ENCODE measurements at places on chromosomes 5 and 9.

- no peak for DNase-seq
These were observed 19.5 kb upstream of the MXD3 start for GRCh38 chr5:177330991-177331842.

DNA sequence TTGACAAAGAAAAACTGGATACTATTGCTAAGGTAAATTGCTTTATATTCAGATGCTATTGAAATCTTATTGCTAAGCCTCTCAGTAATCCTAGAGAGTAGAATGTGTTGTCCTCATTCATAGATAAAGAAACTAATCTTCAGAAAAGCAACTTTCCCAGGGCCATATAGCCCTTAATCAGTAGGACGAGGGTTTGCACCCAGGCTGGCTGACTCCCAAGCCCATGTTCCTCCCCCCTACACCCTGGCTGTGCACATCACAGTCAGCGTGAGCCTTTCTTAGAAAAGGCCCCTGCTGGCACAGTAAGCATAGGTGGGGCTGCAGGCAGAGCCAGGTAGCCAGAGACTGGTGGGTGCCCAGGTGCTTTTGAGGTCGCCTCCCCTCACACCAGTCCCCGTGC, 15.8 kb upstream of the GLIPR2 start:
- DNase-seq = no peak

DNA sequence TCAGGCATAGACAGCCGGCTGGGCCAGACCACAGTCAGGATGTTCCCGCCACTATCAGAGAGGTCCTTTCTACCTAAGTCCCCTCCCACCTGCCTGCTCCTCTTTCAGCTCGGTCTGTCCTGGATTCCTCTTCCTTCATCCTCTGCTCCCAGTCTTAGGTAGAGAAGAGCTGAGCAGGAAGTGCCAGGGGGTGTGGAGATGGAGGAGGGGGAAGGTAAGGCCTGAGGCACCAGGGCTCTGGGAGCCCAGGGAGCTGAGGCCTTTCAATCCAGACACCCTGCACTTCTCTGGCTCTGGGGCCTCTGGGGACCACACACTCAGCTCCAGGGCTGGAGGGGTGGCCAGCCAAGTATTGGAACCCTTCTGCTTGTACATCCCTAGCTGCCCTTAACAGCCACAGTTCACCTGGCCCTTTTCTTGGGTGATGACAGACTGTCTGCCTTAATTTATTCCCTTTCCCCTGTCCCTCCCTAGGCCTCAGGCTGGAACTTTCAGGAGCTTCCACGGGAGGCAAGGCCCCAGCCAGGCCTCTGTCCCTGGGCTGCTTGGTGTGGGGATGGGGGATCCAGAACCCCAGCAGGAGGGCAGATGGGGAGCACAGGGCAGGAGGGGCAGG, 15.6 kb downstream of the IRF1 start:
- DNase-seq = no peak

DNA sequence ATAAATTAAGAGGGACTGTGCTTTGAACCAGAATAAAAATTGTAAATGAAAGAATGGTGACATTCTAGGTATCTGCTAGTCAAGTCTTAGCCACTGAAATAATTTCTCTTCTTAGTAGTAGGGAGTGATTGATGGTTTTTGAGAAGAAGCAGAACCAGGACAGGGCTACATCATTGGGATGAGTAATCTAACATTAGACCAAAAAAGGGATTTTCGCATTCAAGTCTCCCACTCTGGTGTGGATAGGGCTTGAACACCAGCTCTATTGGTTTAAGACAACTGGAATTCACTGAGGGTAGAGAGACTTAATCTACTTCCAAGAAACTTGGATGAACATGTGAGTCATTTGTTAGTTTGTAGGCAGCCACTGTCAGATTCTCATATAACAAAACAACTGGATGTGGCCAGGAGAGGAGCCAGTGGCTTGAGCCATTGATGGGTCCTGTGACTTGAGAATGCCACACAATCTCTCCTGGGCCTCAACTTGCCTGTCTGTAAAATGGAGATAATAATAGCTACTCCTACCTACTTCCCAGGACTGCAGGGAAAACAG, 16.6 kb downstream of the FAT2 start:
- DNase-seq = no peak

- DNase-seq = no peak
These were observed 33.0 kb downstream of the LHX3 start for GRCh38 chr9:136171801-136172411.

DNA sequence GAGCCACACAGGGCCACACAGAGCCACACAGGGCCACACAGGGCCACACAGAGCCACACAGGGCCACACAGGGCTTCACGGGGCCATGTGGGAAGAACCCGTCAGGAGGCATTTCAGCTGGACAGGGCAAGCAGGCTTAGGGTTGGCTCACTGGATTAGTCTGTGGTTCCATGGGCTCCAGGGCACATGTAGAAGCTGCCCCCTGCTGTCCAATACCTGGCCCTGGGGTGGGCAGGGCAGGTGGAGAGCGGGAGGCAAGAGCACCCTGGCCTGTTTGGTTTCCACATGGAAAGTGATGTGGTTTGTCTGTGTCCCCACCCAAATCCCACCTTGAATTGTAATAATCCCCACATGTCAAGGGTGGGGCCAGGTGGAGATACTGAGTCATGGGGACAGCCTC, 16.4 kb upstream of the LPCAT1 start:
- no peak for DNase-seq

- no peak for DNase-seq
These were observed 60.9 kb downstream of the ANKRD55 start for GRCh38 chr5:56172241-56172640.

DNA sequence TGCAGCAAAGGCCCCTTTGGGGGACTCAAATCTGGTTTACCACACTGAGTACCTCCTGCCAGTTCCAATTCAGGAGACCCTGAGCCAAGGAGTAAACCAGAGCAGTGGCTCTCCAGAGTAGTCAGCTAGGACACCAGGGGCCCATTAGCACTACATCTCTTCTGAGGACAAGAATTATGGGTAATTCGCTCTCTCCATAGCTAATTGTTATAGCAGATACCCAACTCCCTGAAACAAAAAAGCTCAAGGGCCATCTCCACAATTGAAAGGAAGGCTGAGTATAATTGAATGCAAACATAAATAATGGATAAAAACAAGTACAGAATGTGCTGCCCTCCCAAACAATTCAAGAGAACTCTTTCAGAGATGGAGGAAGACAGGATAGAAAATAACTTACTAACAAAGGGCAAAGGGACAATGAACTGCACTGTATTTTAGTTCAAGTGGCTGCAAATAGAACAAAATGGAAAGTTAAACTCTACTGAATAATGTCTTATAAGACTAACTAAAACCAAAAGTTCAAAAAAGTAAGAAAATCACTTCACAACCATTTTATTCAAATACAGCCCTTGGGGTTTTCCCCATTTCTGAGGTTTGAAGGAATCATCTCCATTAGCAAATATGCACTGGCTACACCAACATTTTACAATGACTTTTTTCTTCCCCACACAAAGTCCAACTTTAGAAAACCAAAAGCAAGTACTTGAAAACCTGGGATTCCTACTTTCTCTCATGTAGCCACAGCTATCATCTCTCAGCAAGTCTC, 118.8 kb downstream of the SIL1 start:
- no peak for DNase-seq

- no peak for DNase-seq
These were observed 1.3 kb downstream of the FGD3 start for GRCh38 chr9:92948632-92949031.

DNA sequence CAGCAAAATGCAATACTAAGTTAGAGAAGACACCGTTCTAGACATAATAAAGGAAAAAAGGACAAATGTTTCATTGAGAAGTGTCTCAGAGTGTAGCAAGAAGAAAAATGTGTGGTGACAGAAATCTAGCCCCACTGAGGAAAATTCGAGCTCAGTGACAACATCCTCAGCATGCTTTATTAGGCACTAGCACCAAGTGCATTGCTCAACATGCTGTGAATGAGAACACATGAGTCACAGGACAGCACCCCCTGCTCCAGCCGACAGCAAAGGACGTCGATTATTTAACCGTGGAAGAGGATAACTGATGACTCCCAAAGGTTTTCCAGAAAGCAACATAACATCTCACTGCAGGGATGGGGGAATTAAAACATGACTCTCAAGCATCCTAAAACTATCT, 182.7 kb downstream of the GNAQ start:
- no peak for DNase-seq

GRCh38 chr9:127162864-127163365, 40.5 kb upstream of the ANGPTL2 start:
- DNase-seq = no peak

DNA sequence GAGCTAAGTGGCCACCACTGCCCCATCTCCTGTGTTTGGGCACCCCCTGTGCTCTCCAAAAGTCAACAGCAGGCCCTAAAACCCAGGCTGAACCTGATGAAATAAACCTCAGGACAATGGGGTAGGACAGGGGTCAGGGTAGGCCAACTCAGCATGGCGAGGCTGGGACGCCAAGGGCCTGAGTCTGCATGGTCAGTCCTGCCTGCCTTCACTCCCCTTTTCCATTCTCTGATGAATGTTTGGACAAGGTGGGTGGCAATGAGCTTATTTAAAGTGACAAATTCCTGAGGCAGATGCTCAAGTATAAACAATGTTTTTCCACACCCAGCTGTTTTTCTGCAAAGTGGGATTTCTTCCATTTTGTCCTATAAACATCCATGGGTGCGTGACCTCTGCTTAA, 47.2 kb upstream of the CXCL14 start:
- DNase-seq = no peak

GRCh38 chr9:132383462-132383883, 23.2 kb downstream of the TTF1 start:
- no peak for DNase-seq

DNA sequence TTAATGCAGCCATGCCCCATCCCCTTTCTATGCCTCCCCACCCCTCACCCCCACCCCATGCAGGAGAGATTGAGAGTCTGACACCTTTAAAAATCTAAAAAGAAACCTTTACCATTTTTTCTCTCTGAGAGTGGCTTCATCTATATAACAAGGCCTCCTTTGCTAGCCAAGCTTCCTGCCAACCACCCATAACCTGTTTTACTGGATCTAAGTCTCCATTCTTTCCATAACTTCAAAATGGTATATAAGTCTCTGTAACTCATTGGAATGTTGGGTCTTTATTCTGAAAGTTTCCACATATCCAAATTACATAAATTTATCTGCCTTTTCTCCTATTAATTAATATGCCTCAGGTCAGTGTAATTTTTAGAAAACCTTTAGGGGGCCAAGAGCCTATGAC, 1174.0 kb downstream of the MAT2B start:
- DNase-seq = no peak

DNA sequence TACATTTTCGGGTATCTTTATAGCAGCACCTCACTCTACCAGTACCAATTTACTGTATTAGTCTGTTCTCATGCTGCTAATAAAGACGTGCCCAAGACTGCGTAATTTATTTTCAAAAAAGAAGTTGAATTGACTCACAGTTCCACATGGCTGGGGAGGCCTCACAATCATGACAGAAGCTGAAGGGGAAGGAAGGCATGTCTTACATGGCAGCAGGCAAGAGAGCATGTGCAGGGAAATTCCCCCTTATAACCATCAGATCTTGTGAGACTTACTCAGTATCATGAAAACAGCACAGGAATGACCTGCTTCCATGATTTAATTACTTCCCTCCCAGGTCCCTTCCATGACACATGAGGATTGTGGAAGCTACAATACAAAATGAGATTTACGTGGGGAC, 602.6 kb upstream of the DAB2 start:
- no peak for DNase-seq

DNA sequence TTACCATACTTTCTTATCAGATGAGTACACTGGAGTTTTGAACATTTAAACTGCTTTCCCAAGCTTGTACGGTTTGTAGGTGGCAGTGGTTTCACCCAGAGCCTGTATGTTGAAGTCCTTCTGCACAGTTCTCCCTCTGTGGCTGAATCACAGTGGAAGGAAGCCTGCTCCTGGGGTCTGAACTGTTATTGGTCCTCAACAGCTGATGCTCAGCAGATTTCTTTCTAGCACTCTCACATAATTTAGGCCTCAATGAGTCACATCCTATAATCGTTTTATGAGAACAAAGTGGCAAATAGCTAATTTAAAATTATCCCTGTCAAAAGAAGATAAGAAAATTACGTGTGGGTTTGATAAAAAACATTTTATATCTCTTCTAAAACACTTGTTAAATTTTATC, 229.7 kb downstream of the TLE4 start:
- DNase-seq = no peak

DNA sequence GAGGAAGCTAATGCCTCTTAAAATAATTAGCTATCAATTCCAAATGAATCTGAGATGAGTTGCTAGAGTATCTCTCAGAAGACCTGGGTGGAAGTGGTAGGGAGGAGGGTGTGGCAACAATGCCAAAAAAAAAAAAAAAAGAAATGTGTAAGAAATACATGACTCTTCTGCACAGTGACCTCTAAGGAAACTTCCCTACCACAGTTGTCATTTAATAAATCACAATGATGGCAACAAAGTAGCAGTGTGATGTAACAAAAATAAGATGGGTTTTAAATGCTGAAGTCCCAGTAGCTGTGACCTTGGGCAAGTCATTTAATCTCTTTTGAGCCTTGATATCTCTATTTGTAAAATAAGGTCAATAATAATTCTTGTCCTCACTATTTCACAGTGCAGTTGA, 7.2 kb downstream of the FOXD1 start:
- DNase-seq = no peak

GRCh38 chr5:32225445-32225844, 51.3 kb upstream of the GOLPH3 start:
- DNase-seq = no peak

- DNase-seq = no peak
These were observed 21.9 kb upstream of the MED10 start for GRCh38 chr5:6399980-6400910.

GRCh38 chr9:133035669-133036068, 4.9 kb downstream of the GTF3C5 start:
- no peak for DNase-seq

- no peak for DNase-seq
These were observed 5.9 kb downstream of the KLF9 start for GRCh38 chr9:70408393-70409040.

DNA sequence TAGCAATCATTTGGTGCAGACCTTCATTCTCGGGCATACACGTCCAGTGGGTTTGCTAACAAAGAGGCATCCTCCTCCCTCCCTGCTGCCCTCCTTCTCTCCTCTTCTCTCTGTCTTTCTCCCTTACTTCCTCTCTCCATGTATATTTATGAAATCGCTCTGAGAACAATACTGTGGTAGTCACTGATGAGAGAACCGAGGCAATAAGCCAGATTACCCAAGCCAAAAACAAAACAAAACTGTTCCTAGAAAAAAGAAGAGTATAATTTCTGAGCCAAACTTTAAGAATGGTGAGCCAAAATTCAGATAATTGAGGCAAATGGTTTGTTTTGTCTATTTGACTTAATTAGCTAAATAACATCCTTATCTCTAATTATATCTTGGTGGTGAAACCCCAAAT, 15.8 kb upstream of the HMHB1 start:
- DNase-seq = no peak

GRCh38 chr5:2011481-2012411, 129.0 kb upstream of the IRX4 start:
- no peak for DNase-seq

DNA sequence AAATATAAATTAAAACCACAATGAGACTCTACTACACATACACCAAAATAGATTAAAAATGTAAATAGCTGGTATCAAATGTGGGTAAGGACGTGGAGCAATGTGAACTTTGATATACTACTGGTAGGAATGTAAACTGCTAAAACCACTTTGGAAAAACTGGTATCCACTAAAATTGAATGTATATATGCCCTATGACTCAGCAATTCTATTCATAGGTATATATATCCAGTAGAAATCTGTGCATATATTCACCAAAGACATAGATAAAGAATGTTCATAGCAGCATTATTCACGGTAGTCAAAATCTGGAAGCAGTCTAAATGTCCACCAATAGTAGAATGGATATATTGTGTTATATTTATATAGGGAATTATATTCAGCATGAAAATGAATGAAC, 85.2 kb downstream of the ERP44 start:
- DNase-seq = no peak

All from stimulated activated CD8-positive, alpha-beta memory T cell treated with anti-CD3 and anti-CD28 coated beads, Interleukin-2, amount 100 ng/mL, for 1 hour (primary cell).